ENCODE measurements at places on chromosomes 7 and 10.
A peak's percentile ranks its signal among the peaks of the same experiment; 100 is the strongest.

DNA sequence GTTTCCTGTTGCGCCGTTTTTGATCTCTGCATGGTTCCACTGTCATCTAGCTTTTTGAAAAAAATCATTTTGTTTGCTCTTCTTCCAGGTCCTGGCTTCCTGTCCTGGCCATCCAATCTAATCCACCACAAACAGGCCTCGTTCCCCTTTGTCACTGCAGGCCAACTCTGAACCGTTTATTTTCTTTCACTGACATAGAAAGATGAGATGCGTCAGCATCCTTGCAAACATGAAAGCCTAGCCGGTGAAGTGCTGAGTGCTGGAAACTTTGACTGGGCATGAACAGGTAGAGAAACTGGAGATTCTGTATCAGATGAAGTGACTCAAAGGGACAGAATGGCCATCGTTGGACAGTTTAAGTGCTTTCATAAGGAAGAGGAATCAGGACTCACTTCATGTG, 1247.8 kb downstream of the TYW1 start:
- no peak for DNase-seq

DNA sequence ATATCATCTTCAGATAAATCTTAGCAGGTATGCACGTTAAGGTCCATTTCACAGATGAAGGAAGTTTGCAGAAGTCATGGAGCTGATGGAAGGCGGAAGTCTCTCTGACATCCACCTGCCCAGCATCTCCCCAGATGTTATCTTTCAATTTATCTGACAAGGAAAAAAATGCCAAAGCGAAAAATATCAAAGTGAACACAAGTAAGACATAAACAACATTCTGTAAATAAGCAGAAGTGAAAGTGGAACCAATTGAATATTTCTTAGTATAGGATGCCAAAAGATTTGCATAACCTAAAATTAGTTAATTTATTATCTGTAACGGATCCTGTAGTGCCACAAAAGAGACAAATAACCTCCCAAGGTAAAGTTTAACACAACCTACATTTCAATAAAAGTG, 73.6 kb upstream of the NEBL start:
- DNase-seq = no peak

GRCh38 chr10:130863044-130863443, 448.5 kb downstream of the TCERG1L start:
- DNase-seq = no peak

GRCh38 chr10:61110188-61110844, 166.3 kb upstream of the RHOBTB1 start:
- no peak for DNase-seq

DNA sequence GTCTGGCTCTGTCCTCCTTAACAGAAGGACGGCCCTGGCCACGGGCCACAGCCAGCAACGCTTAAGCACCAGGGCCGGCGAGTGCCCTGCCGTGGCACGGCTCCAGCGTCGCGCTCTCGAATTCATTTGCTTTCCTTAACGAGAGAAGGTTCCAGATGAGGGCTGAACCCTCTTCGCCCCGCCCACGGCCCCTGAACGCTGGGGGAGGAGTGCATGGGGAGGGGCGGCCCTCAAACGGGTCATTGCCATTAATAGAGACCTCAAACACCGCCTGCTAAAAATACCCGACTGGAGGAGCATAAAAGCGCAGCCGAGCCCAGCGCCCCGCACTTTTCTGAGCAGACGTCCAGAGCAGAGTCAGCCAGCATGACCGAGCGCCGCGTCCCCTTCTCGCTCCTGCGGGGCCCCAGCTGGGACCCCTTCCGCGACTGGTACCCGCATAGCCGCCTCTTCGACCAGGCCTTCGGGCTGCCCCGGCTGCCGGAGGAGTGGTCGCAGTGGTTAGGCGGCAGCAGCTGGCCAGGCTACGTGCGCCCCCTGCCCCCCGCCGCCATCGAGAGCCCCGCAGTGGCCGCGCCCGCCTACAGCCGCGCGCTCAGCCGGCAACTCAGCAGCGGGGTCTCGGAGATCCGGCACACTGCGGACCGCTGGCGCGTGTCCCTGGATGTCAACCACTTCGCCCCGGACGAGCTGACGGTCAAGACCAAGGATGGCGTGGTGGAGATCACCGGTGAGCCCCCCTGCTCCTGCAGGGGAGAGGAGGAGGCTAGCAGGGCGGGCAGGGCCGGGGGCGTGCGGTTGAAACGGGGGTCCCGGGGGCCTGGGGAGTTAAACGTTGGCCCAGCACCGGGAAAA, at the start of gene HSPB1:
Gene HSPB1, plus strand, starts transcription at position 327 of the 855 bp plus-strand sequence. Its CDS starts 40 bp downstream, at position 367.
- DNase-seq = peak; percentile 96

DNA sequence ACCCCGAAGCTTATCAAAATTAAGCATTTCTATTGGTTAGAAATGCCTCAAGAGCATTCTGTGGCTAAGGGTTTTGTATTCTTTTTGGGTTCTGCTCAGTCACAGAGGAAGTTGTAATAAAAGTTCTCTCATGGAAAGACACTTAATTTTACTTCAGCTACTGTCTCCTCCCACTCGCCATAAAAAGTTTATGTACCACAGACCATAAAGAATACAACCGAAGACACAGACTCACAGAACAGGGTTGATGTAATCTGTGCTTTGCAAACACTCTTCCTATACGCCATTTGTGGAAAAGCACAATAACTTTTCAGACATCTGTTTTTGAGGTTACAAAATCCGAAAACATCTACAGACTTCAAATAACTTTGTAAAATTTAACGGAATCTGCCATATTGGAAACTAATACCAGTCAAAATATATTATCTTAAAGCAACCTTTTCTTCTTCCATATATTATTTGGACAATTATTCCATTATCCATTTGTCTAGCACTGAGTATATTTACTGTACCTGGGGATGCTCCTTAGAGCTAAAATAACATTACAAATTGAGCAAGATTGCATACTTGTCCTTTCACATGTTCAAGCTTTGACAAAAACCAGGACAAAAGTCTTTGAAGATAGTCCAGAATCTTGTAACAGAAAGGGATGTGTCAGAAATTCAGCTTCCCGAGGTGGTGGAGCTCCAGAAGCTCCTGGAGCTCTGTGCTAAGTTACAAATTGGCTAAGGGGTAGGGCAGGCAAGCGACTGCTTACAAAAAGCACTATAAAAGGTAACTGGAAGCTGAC, 219.0 kb upstream of the MEOX2 start:
- DNase-seq = no peak

DNA sequence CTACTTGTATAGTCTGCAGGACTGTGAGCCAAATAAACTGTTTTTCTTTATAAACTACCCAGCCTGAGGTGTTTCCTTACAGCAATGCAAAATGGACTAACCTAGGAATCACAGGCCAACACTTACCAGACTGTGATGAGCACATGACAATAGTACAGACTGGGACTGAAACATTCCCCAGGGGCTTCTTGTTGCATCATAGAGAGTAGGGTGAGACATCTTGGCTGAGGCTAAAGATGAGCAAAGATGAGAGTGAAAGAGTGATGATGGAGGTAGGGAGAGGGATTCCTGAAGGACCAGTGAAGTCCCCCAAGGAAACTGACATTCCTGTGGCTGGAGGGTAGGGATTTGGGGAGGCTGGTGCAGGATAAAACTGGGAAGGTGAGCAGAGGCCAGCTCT, 194.4 kb downstream of the TPST1 start:
- DNase-seq = no peak

DNA sequence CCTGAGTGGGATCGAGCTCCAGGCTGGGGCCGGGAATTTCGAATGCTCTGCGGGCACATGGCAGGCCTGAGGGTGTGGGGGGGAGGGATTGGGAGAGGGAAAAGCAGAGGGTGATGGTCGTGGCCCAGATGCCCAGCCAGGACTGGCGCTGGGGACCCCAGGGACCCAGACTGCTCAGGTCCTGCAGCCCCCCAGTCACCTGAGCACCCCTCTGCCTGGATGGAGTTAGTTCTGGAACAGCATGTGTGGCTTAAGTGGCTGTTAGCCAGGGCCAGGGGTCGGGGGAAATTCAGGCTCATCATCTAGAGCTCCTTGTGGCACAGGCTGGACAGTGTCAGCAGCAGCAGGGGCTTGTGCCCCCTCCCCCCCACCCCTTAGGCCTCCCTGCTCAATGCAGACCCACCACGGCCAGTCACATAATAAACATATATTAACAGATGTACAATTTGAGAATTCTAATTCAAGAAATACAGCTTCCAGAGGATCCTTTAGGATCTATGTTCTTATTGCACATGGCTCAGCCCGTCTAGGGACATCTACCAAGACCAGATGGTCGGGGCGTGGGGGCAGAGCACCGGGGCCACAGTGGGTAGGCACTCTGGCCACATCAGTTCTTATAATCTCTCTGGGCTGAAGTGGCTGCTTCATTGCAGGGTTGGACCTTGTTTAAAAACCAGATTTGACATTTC, 22.2 kb downstream of the DNAJB12 start:
- DNase-seq = no peak

DNA sequence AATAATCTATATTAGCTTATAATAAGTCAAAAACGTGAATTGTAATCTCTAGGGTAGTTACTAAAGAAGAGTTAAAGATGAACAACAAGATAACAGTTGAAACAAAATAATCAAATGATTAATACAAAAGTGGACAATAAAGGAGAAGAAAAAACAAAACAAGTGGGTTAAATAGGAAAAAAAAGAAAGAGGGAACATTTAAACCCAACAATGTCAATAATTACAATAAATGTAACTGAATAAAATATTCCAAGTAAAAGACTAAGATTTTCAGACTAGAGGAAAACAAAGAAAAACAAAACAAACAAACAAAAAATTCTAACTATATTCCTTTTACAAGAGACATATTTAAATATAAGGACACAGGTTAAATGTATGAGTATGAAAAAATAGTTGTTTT, 38.0 kb upstream of the ZEB1 start:
- no peak for DNase-seq

- no peak for DNase-seq
Measured at GRCh38 chr7:33815336-33815735, 90.0 kb upstream of the BMPER start.

DNA sequence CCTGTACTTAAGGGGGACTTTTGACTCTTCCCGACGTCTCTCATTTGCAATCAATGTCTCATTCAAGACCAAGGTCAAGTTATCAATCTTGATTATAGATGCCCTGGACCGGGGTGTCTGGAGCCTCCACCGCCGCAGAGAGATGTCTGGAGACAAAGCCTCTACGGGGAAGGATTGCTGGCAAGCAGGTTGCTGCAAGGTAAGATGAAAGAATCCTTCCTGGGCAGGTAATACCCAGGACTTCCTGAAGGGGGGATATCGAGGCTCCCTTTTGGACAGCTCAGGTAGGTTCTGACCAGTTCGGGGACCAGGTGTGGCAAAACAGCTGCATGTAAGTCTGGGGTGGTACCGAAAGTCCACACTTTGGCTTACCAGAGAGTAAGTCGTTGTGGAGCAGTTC, 12.5 kb upstream of the CUX1 start:
- DNase-seq = no peak

DNA sequence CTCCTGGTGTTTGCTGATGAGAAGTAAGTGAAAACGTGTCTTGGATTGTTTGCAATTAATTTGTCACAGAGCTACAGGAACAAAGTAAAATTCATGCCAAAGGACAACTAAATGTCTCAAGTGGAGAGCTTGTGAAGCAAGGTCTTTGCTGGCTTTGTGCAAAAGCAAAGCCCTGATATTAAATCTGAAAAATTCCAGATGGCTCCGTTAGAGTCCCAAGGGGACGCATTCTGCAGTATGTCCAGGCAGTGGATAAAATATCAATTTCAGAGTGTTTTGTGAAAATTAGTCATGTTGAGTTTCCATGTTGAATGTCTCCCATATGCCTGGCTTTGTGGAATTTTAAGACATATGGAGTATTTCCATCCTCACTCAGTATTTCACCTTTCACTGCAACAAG, 102.5 kb upstream of the PTN start:
- DNase-seq = no peak

DNA sequence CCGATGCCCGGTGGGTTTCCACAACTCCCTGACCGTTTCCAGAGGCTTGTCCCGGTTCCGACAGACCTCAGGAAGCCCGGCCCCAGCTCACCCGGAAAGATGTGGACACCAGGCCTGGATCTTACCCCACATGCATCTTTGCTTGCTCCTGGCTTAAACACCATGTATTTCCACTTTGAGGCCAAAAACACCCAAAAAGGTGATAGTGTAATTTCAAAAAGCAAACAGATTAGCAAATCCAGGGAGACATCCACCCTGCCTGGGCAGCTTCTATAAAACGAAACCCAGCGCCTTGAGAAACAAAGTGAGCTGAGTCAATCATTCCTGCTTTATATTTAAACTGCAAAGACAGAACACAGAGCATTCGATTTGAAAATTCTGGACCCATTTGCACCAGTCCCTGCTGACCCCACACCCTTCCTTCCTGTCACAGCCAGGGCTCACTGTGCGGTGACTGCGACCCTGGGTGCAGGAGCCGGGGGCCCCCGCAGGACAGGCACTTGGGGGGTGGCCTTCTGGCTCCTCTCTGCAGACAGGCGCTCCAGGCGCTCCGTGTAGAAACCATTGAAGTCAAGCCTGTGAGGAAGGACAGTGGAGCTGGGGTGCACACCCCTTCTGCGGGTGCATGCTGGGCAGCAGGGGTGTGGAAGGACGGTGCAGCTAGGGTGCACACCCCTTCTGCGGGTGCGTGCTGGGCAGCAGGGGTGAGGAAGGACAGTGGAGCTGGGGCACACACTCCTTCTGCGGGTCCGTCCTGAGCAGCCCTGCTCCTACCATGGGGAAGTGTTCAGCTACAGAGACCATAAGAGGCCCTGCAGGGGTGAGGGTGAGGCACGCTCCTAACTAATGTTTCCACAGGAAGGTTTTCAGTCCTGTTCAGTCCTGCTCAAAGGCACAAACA, 2.9 kb upstream of the ADAM8 start:
- DNase-seq = no peak

DNA sequence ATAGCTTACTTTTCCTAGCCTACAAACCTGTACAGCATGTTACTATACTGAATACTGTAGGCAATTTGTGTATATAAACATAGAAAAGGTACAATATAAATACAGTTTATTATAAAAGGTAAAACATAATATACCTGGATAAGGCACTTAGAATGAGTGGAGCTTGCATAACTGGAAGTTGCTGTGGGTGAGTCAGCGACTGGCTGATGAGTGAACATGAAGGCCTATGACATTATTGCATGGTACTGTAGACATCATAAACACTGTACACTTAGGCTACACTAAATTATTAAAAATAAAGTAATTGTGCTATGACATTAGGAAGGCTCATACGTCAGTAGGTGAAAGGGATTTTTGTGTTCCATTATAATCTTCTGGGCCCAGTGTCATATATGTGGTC, 228.8 kb downstream of the HDAC9 start:
- DNase-seq = no peak

GRCh38 chr7:73881352-73882046, 20.5 kb downstream of the TMEM270 start:
- no peak for DNase-seq

DNA sequence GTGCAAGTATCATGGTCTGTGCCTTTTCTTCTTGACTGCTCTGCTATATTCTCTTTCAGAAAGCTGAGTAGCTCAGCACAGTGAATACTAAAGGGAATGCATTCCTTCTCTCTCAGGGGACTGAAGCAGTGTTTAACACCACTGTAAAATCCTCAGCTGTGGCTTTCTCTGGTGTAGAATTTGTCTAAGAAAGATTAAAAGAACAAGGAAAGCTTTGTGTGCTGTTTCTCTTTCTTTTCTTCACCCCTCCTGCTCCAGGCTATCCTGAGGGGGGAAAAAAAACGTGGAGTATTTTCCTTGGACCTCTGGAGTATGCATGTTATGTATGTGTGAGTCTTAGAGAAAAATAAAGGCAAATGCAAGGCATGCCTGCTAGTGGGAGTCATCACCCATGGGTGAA, 383.9 kb downstream of the AUTS2 start:
- no peak for DNase-seq
